SK-N-MC (cell line): ENCODE measurements at places on chromosomes 7 and 10.

- DNase-seq = no peak
Observed at GRCh38 chr10:61845196-61845949, 56.1 kb upstream of the ARID5B start.

- no peak for DNase-seq
Observed at GRCh38 chr7:17256375-17256774, 42.1 kb upstream of the AHR start.

- DNase-seq = no peak
Observed at GRCh38 chr10:119335671-119336353, 128.4 kb downstream of the GRK5 start.

DNA sequence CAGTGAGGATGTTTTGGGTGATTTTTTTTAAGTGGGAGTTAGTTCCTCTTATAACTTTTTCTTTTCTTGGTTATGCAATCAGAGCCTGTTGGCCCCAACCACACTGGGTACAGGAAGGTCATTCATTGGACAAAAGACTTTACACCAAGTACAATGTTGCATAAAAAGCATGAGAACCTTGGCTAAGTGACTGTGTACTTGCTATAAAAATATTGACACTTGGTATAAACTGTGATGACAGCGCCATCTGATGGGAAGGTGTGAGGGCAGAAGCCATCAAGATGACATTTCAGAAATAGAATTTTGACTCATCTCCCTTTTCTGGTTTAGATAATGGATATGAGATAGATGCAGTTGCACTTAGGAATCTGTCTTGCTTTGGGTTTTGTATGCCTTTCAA lies 126.4 kb upstream of the CCDC6 start:
- DNase-seq = no peak

- DNase-seq = no peak
Observed at GRCh38 chr7:30226614-30227268, 57.7 kb upstream of the ZNRF2 start.

GRCh38 chr7:12475362-12476063 lies 71.8 kb upstream of the VWDE start:
- DNase-seq = no peak

GRCh38 chr7:104098890-104099289 lies 108.9 kb downstream of the ORC5 start:
- no peak for DNase-seq

- DNase-seq = no peak
Observed at GRCh38 chr7:13179011-13179582, 491.7 kb downstream of the ARL4A start.
